ENCODE measurements at places on chromosomes 4 and X.

- no peak for DNase-seq
These were observed 980.6 kb upstream of the LCORL start for GRCh38 chr4:19002170-19002569.

DNA sequence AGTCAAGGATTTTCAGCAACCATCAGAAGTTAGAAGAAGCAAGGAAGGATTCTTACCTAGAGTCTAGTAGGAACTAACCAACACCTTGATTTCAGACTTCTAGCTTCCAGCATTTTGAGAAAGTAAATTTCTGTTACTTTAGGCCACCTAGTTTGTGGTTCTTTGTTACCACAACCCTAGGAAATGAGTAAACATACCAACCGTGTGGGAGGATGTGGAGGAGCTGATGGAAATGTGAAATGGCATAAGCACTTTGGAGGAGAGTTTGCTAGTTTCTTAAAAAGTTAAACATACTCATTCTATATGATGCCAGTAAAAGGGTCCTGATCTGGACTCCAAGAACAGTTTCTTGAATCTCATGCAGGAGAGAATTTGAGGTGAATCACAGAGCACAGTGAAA is 679.4 kb downstream of the PDHA2 start:
- DNase-seq = no peak

GRCh38 chr4:56656346-56656643 is 24.8 kb downstream of the HOPX start:
- DNase-seq = peak; percentile 45

- DNase-seq = no peak
These were observed 895 bp downstream of the SMIM14 start for GRCh38 chr4:39637586-39638353.

- DNase-seq = no peak
These were observed 10.1 kb upstream of the ARAP2 start for GRCh38 chr4:36254371-36254770.

DNA sequence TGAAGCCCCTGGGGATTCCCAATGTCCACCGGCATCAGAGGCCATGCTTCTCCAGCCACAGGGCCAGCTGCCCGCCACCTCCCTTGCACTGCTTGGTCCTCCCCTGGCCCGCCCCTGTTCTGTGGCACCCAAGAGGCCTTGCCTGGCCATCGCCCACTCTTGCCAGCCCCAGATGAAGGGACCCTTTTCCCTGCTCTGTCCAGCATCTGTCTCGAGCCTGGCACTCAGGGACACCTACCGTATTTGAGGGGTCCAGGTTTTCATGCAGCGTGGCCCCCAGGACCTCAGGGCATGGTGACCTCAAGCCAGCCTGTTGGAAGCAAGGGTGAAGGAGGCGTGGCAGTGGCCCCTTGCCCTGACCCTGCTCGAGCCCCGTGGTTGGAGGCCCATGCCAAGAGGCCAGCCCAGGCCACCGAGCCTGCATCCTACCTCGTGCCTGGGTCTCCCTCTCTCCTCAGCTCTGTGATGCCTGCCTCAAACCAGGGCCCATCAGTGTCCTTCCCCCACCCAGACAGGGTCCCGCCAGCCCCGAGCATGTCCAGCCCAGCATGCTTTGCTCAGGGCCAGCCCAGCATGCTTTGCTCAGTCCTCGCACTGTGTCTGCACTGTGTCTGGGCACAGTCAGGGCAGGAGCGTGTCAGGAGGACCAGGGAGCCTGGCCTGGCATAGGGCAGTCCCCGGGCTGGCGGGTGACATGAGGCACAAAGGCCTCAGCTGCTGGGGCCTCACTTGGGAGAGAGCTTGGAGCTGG is 14.3 kb upstream of the FGFR3 start:
- no peak for DNase-seq

DNA sequence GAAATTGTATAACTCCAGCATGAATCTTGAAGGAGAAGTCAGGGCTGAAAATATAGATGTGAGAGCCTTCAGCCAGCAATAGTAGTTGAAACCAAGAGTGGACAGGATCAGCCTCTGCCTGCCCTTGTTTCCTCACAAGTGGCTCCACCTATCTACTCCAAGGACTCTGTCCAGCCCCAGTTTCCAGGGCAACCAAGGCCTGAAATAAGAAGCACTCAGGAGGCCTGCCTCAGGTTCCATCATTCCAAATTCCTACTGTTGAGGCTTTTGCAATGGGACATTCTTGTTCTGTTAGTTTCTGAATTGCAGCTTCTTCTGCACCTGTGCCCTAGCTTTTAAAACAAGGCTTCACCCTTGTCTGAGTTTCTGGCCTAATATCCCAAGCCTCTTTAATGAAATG is 41.6 kb downstream of the TRPC5OS start:
- no peak for DNase-seq

DNA sequence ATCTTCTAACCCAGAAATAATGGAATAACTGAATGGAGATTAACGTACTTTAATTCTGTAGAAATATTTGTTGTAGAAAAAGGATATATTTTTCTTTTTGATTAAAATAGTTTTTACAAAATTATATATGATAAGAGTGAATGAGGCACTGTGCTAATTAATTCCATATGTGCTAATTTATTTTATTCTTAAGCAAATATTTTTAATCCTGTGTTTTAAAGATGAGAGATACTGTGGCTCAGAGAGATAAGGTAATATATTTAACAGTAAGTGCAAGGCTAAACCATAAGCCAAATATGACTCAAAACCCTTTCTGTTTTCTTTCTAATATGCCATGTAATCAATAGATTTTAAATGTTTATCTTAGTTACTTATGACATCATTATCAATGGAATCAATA is 88.2 kb downstream of the EMCN start:
- DNase-seq = no peak

GRCh38 chr4:56186808-56187523 is 200.3 kb downstream of the AASDH start:
- DNase-seq = no peak

DNA sequence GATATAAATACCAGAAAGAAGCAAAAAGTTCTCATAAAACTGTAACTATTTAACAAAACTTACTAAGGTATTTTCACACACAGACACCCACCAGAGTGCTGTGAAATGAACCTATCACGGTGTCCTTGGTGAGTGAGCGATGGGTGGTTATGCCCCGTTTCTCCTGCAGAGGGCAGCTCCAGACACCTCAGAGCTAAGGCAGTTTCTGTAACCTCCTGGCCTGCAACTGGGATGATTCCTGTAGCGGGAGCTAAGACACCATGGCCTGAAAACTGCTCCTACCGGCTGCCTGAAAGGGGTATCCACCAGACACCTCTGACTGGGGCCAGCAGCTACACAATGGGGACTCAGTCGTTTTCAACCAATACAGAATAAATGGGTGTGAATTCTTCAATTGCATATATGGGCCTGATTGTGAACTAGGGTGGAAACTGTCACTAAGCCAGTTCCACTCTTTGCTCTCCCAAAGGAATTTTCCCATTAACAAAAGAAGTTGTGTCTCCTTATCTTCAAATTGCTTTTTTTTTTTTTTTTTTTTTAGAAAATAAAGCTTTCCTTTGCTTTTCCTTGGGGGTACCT is 2375.8 kb upstream of the TENM3 start:
- no peak for DNase-seq

- DNase-seq = no peak
These were observed 850.2 kb upstream of the SLIT2 start for GRCh38 chr4:19401301-19402080.

DNA sequence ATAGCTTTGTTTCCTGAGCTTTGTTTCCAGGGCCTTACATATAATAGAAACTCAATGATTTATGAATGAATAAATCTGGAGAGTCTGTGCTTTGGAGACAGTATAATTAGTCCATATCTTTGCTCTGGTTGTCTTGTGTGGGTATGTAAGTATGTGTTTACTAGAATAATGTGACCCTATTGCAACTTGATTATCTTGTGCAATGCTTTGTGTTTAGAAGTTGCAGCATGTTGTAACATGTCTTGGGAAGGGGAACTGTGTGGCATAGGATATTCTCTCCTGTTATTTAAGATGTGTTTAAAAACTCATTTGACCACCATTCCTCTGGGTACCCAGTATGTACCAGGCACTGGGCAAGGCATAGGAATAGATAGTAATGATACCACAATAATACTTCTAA is 6.1 kb downstream of the SPATA18 start:
- DNase-seq = no peak

- no peak for DNase-seq
These were observed 123.2 kb upstream of the BANK1 start for GRCh38 chr4:101667348-101667747.

- DNase-seq = no peak
These were observed 462.2 kb downstream of the INPP4B start for GRCh38 chr4:142383800-142384470.

DNA sequence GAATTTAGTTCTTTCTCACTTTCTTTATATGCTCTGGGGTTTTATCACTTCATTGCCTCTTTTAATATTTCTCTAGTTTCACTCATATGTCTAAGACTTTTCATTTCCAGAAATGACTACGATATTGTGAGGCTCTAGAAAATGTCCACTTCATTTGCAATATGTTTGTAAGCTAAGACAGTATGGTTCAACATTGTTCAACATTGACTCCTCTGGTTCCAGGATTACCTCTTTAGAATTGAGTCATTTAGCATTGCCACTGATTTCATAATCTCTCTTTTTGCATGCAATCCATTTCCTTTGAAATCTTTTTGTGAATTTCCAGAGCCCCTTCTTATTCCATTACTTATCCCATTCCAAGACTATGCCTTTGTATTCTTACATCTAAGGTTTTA is 32.3 kb downstream of the BBS12 start:
- no peak for DNase-seq

DNA sequence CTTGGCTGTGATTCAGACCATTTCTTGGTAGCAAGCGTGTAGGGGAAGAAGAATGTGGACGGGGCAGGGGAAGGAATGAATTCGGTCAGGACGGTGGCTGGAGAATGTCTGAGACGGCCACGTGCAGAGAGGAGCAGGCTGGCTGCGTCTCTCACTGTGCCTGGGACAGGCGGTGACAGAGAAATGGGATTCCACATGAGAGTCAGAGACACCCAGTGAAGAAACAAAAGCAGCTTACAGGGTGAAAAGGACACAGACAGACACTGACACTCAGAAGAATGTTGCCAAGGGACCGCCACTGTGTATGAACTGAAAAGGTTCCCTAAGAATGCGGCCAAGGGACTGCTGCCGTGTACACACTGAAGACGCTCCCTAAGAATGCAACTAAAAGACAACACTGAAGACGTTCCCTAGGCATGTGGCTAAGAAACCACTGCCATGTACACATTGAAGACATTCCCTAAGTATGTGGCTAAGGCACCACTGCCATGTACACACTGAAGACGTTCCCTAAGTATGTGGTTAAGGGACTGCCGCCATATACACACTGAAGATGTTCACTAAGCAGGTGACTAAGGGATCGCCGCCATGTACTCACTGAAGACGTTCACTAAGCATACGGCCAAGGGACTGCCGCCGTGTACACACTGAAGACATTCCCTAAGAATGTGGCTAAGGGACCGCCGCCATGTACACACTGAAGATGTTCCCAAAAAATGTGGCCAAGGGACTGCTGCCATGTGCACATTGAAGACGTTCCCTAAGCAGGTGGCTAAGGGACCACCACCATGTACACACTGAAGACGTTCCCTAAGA is 49.1 kb downstream of the DHRSX start:
- no peak for DNase-seq

DNA sequence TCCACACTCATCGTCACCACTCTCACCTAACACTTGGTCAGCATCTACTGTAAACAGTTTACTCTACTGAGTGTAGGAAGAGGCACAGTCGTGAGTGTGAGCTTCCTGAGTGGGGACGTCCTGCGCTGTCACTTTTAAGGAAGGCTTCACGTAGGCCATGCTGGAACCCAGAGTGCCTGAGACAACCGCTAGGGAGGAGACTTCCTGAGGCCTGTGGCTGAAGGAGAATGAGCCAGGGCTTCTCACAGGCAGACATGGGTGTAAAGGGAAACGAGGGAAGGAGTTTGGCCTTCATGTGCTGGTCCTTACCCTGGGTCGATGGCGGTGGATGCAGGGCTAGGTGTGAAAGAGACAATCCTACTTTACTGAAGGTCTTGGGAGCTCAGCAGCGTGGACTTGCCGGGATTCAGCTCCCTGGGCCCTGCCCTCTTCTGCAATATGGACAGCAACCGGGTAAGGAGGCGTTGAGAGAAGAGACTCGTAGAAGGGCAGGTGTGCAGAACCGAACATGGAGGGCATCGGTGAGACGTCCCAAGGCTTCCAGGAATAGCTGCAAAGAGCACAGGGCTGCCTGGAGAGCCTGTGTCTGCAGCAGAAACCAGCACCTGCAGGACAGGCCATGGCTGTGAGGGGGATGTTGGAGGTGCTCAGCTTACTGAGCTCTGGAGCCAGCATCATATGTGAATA is 48.7 kb upstream of the TLR3 start:
- no peak for DNase-seq

DNA sequence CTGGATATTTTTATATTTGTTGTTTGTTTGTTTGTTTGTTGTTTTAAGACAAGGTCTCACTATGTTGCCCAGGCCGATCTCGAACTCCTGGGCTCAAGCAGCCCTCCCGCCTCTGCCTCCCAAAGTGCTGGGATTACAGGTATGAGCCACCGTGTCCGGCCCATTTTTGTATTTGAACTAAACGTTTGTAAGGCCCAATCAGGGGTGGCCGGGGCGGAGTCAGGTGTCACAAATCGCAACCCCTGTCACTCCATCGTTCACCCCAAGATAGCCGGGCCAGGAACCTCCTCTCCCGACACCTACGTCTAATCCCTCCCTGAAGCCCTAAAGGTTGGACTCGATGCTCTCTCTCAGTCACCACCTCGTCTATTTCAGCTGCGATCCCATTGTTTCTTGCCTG is 722 bp upstream of the EFHC2 start:
- peak; percentile 46 for DNase-seq

DNA sequence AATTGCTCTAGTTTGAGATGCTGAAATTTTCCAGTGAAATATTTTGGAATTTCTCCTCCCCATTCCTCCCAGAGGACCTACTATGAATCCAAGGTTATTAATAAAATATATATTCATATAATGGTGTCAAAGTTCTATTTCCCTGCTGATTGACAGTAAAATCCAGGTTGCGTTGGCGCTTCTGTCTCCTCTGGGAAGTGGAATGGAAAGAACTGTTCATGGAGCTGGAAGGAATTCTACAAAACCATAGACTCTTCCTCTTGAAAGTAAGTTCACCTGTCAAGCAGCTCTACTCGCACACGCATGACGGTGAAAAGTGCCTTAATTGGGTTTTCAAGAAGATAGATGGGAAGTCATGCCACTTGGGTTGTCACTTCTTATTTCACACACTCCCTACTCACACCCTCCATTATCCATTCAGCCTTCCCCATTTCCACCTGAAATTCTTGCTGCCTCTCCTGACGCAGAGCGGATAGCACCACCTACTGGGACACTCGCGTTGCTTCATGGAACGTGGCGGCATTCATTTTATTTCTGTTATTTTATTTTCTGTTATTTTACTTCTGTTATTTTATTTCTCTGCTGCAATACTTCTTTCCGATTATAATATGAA is 351.6 kb downstream of the NLGN4X start:
- DNase-seq = no peak
